Iris pigment epithelial cell (primary cell): ENCODE measurements at places on chromosomes 12 and 14.

GRCh38 chr12:31362115-31362758 lies 36.3 kb upstream of the SINHCAF start:
- DNase-seq = peak; percentile 2

DNA sequence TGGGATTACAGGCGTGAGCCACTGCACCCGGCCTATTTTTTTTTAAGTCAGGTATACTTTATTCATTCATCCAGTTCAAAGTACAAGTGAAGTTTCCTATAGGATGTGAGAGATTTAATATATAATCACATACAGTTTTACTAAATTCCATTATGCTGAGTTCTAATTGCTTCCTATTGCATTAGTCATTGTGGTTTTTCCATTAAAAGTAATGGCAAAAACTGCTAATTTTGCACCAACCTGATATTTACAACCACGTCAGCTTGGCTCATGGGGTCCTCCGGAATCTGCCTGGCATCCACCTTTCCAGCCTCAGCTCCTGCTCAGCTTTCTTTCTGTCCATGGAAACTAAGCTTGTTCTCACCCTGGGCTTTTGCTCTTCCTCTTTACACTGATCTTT lies 67.0 kb upstream of the CSRP2 start:
- peak; percentile 27 for DNase-seq

DNA sequence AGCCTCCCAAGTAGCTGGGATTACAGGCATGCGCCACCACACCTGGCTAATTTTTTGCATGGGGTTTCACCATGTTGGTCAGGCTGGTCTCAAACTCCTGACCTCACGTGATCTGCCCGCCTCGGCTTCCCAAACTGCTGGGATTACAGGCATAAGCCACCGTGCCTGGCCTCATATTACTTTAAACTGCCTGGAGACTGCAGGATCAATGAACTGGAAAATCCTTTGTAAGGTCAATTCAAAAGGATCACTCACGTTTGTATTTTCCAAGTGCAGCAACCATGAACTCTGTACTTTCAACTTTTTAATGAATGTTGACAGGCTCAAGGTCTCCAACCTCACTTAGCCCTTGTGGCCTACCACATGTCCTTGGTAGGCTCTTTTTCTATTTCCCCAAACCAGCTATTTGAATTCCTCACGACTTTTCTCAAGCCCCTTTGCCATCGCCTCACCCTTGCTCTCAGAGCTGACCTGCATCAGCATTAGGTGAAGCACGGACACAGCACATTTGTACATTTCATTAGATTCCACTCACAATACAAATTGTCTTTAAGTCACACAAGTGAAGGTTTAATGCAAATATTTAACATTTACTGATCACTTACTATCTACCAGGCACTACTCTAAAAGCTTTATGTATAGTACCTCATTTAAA lies 42.2 kb upstream of the GCH1 start:
- no peak for DNase-seq

GRCh38 chr12:94098466-94098865 lies 49.9 kb upstream of the PLXNC1 start:
- peak; percentile 93 for DNase-seq

GRCh38 chr12:70486588-70486987 lies 120.5 kb downstream of the KCNMB4 start:
- DNase-seq = no peak

DNA sequence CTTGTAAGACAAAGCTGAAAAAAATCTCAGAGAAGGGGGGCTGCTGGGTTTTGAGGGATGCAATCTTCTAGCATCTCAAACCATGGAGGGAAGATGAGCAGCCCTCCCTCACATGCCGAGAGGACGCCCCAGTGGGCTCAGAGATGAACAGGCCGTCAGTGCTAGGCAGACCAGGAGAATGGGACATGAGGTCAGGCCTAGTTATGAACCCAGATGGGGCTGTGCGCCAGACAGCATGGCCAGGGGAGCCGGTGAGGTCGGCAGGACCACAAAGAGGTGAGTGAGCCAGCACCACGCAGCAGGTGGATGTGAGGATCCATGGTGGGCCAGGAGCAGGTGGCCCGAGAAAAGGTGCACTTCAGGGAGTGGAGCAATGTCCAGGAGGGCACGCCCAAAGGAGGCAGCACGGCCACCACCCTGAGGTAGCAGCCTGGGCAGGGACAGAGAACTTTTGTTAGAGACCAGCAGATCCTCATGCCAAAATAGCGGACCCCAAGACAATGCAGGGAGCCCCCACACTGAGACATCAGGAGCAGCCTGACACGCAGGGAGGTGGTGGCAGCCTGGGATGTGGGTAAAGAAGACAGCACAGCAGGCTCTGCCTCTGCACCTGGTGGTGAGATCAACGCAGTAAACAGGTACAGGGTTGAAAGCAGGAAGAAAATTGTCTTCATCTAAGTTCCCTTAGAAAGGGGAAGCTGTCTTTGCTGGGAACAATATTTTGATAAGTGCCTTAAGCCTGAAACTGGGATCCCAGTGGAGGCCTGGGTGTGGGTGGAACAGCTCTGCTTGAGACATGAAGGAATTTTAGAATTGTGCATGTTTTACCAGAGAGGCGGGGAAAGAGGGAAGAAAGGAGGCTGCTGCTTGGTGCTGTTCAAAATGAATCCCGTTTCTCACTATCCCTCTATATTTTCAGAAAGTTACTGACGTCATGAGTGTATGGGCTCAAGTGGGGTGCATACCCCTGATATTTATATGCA lies 17.8 kb upstream of the MCRS1 start:
- DNase-seq = no peak

DNA sequence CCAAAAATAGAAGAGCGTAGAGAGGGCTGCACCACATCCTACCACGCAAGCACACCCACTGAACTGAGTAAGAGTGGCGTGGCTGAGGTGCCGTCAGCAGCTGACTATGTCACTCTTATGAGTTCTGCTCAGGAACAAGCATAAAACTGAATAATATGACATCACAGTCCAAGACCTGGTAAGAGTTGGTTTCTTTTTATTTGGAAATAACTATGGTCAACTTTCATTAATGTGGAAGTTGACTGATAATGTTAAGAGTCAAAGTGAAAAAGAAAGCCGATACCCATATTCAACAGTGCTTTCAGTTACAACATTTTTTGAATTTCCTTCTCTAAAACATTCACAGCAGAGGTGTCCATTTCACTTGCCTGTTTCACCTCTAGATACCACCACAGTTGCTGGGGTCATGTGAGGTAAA lies 44.6 kb downstream of the GNS start:
- DNase-seq = no peak

GRCh38 chr14:67567654-67568053 lies 32.4 kb downstream of the PIGH start:
- DNase-seq = no peak

- DNase-seq = peak; percentile 65
Measured at GRCh38 chr12:28578833-28579252, 388.6 kb downstream of the CCDC91 start.

GRCh38 chr14:89480278-89480677 lies 63.2 kb upstream of the FOXN3 start:
- no peak for DNase-seq

- no peak for DNase-seq
Measured at GRCh38 chr12:109294286-109294796, 14.7 kb downstream of the FOXN4 start.

DNA sequence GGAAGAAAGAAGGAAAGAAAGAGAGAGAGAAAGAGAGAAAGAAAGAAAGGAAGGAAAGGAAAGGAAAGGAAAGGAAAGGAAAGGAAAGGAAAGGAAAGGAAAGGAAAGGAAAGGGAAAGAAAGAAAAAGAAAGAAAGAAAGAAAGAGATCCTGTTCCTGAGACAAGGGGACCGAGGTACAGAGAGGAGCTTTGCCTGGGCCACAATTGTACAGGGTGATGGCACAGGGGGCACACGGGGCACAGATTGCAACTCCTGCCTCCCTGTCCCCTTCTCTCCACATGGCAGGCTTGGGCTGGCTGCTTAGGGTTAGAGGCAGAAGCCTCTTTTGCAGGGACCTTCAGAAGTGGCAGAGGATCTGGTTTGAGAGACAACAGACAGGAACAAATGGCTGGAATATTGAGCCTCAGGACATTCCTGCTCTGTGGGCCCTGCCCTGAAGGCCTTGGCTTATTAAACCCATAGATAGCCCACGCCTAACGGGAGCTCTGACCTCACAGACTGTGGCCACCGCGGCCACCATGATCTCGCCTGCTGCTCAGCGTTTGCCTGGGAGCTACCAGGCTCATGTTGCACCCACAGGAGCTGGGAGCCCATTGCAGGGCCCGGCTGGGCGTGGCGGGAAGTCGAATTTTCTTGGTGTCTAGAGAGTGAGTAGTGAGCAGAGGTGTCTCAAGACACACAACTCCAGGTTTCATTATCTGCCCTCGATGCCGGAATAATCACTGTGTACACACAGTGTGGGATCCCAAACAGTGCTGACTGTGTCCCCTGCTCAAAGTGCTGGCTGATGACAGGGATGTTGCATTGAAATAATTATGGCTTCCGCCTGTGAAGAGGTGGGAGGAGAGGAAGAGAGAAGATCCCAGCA lies 147.9 kb upstream of the NCOR2 start:
- DNase-seq = peak; percentile 44

DNA sequence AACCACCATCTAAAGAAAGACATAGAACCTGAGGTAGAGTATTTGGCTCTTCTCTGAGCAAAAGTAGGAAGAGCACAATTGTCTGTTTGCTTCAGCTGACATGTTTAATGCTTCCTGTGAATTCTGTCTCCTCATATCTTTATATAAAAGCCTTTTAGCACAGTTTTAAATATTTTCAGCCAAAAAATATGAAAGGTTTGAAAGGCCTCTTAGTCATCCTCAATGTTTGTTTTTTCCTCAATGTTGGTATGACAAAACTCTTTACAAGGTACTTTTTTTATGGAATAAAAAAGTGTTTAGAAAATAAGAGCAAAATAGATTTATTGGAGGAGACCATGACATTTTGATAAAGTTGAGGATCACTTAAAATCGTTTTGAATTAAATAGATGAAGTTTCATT lies 360.9 kb downstream of the NAV3 start:
- DNase-seq = peak; percentile 60

DNA sequence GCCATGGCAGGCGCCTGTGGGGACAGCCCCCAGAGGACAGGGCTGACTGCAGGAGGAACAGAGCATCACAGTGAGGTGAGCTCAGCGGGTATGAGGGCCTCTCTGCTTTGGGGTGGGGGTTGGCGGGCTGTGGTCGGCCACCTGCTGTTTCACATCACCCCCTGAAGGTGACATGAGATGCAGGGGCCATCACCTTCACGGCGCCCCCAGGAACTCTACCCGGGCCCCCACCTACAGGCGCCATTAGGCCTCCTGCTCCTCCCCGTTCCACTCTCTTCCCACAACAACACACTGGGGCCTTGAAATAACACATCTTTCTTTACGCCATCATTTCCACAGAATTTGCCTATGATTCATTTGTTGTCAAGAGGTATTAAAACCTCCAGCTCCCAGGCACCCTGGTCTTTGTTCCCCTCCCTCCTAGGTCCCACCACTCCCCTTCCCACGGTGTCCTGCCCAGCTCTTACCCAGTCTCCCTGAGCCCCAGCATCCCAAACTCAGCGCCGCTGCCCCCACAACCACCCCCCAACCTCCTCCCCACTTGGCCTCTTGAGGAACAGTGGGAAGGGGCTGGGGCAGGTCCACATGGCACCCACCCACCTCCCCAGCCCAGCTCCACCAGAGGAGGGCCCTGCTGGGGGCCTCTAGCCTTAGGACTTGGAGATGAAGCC lies 12.7 kb upstream of the HDAC7 start:
- no peak for DNase-seq
